AG08395 (cell line): ENCODE measurements at places on chromosomes 3 and 15.

- DNase-seq: no peak
Observed at GRCh38 chr15:42825599-42825998, 88.7 kb upstream of the CDAN1 start.

GRCh38 chr15:84016371-84016770 lies 219.2 kb upstream of the GOLGA6L4 start:
- DNase-seq: no peak

DNA sequence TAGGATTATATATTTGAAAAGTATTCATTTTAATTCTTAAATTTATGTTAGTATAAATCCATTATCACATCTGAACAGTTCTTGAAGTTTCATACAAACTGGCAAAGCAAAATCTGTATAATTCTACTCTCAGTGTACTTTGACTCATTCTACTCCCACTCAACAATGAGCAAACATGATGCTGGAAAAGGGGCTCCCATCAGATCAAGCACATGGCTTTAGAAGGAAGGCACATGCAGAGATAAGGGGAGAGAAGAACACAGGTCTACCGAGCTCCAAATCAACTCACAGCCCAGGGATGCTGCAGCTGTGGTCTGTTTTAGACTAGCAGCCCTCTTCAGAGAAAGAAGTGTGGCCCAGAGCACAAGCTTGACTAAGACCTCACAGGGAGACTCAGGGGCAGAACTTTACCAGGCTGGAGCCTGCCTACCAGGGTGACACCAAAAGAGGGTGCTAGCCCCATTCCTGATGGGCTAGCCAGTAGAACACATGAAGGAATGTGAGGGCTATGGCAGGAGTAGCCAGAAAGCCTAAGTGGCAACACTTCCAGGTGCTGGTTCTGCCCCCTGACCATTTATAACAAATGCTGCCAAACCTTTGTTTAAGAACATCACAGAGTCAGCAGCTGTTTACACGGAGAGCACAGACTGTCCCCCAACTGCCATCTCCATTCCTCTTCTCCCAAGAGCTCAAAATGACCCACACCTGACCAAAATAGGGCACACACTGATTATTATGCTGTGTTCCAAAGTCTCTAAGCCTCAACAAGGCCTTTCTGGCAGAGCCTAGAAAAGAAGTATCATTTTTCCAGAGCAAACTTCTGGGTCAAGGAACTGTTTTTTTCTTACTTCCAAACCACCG lies 19.5 kb downstream of the SEC22C start:
- no peak for DNase-seq

GRCh38 chr3:150015901-150016300 lies 45.2 kb upstream of the PFN2 start:
- no peak for DNase-seq

- DNase-seq: no peak
Observed at GRCh38 chr3:48427630-48427962, 2.3 kb downstream of the PLXNB1 start.

GRCh38 chr3:130661140-130661891 lies 85.3 kb downstream of the PIK3R4 start:
- DNase-seq: no peak

DNA sequence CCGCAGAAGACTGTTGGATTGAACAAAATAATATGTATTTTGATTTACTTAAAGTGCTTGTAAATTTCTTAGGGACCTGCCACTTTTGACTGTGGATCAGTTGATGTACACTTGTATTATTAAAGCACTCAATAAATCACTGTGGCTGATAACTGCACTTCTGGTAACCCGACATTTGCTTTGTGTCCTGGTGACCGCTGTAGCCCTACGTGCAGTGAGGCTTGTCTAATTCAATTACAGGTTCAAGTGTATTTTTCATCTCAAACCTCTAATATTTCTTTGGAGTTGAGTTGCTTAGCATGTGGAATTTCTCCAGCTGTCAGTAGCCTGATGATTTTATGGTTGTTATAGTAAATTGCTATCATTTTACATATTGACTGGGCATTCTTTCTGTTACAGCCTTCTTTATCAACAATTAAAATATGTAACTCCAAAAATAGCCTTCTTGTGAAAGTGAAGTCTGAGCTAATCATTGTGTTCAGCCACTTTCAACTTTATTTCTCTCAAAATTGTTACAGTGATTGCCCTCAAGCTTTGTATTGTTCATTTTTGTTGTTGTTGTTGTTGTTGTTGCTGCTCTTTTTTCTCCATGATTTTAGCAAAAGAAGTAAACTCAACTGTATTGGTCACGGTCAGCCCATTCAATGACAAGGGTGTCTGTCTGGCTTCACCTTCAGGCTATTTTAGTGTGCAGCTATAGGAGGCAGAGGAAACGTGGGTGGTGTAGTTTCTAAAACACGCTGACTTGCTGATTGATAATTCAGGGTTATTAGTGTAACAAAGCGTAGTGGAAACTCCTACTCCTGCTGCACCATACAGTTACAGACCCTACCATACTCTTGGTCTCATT lies 215.1 kb upstream of the UBE2E1 start:
- no peak for DNase-seq

GRCh38 chr15:34154725-34155204 lies 52.9 kb downstream of the PGBD4 start:
- DNase-seq: no peak

- no peak for DNase-seq
Observed at GRCh38 chr3:14121859-14122258, 2.8 kb downstream of the CHCHD4 start.

DNA sequence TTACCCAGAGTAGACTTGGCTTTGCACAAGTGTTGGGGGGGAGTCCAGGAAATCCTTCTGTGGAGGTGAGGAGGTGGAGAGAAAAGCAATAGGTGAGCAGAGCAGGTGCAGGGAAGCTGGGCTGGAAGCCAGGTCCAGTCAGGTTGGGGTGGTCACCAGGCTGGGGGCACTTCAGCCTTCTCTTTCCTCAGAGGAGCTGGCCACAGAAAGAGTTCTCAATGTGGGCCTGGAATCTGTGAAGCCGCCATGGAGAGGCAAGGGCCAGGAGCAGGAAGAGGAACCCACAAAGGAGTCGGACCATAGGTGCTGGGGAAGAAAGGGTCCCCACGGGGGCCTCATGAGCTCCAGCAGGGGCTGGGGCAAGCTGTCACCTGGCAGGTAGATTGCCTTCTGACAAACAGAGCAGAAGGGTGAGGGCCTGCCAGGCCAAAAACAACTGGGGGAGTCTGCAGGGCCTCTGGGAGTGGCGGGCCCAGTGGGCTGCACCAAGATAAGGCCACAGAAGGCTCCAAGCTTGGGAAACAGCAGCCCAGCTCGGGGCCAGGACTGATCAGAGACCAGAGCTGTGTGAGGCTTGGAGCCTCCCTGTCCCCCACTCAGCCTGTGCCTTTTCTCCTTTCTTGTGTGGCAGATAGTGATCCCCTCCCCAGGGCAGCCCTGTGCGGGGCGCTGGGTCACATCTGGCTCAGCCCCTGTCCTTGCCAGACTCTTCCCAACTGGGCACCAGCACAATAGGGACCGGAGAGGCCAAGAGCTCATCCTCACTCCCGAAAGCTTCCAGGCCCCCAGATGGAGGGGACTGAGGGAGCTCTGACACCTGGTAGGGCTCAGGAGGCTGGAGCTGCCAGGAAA lies 53.0 kb upstream of the FGD5 start:
- DNase-seq: no peak

GRCh38 chr3:52827441-52827840 lies 3.0 kb downstream of the ITIH4 start:
- peak; percentile 31 for DNase-seq

- DNase-seq: no peak
Observed at GRCh38 chr3:195129072-195129643, 141.8 kb downstream of the XXYLT1 start.

DNA sequence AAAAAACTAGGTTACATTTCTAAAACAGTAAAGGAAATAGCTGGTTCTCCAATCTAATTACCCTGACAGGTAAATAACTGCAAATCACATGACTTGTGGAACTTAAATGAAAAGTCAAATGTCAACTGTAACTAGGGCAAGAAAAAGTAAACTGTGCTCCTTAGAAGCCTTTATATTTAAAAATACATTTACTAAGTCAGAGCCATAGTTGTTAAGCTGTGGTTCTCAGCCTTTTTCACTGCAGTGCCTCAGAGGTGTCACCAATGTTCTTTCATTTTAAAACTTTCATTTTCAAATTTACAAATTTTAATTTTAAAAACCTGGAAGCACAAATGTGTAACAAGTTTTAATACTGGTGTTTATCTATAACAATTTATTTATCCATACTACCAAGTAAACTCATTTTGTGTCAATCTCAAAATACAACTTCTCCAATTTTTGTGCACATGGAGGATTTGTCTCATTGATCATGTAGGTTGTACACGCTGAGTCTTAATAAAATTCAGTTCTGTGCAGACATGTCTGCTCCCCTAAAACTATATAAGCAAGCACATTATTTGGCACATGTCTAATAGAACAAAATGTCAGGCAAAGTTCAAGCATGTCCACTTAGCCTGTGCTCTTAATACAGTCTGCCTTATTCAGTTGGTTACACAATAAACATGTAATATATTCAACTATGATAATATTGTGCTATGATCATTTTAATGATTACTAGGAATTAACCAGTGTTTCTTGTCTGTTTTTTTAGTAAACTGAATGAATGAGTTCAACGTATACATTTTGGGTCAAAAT lies 70.4 kb downstream of the DLG1 start:
- DNase-seq: no peak

GRCh38 chr3:44584646-44585501 lies at the start of gene ZNF660:
ZNF660 (plus strand) TSS chr3:44584964; CDS start chr3:44594194, 9,230 bp downstream.
- DNase-seq: peak; percentile 73

DNA sequence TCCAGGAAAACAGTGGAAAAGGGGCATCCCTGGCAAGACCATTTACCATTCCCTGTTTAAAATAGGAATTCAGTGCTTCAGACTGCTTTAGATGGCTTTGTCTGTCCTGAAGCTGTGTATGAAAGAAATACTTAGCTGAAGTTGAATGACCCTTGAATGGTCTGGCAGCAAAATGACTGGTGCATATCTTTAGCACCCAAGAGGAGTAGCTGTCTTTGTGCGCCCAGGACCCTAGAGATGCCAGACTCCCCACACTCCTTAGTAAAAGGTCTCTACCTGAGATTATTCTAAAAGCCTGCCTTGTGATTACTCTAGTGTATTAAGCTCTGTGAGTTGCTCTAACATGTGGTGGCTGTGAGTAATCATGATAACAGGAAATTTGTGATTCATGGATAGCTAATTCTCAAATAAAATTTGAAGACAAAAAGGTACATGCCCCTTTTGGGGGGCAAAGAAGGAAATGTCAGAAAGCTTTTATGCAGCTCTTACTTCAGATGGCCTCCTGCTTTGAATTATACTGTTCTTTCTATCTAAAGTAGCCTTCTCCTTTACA lies 3.2 kb downstream of the MAPKBP1 start:
- no peak for DNase-seq

DNA sequence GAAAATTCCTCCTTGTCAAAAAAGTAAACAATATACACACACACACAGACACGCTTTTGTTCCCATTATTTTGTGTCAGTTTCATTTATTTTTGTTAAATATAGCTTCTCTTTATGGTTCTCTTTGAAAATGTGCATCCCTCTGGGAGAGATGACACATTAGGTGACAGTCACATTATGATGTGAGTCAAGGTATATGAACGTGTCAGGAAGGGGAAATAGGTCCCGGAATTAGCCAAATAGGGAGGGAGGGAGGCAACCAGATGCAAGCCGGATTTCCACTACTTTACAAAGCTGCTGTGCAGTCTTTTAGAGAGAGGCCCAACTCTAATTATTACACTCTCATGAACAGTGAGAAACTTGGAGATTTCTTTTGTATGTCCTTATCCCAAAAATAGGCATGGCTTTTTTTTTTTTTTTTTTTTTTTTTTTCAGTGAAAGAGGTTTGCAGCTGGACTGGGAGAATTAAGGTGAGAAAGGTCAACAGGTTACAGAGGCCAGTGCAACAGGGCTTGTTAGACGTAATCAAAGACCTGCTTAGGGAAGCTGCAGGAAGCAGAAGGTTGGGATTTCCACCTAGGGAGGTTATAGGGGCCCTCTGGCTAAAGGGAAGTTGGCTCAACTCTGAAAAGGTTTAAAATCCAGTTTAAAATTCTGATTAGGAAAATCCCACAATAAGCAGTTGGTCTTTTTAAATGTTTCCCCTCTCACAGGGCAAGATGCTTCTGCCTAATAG lies 240.5 kb upstream of the UBE2E1 start:
- no peak for DNase-seq

DNA sequence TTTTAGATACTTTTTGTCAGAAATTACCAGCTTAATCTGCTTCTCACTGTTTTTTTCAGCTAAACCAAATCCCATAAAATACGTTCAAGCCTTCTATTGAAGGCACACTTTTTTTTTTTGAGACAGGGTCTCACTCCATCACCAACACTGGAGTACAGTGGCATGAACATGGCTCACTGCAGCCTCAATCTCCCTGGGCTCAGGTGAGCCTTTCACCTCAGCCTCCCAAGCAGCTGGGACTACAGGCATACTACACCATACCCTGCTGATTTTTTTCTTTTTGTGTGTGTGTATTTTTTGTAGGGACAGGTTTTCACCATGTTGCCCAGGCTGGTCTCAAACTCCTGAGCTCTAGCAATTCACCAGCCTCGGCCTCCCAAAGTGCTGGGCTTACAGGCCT lies 3.7 kb downstream of the RAF1 start:
- DNase-seq: no peak

DNA sequence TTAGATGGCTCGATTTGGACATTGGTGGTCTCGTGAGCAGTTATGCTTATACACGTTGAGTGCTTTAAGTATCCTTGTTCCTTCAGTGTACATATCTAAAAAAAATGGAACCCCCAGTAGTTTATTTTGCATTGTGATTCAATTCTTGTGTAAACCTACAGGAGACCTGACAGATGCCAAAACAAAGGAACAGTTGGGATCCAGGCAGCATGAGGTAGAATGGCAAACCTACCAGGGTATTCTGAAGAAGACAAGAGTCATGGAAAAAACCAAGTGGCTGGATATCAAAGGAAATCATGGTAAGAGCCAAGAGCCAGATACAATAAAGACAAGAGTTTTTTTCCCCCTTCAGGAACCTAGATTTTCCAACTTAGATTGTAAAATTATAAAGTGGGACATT lies 2.0 kb downstream of the TMEM62 start:
- DNase-seq: no peak

DNA sequence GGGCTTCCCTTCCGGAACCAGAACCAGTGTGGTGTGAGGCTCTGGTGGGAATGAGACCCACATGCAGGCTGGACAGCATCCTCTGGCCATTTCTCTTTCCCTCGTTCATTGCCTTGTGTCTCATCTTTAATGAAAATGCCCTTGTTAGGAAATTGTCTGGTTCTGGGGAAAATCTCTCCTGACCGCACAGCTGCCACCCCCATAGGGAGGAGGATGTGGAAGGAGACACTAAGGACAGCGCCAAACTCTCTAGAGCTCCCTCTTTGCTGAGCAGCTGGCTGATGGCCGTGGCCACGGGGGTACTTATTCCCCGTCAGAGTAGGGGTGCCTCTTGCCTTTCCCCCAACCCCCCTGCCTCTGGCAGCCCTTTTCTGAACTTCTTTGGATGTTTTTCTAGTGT lies 297.6 kb upstream of the C2CD4B start:
- DNase-seq: peak; percentile 72

DNA sequence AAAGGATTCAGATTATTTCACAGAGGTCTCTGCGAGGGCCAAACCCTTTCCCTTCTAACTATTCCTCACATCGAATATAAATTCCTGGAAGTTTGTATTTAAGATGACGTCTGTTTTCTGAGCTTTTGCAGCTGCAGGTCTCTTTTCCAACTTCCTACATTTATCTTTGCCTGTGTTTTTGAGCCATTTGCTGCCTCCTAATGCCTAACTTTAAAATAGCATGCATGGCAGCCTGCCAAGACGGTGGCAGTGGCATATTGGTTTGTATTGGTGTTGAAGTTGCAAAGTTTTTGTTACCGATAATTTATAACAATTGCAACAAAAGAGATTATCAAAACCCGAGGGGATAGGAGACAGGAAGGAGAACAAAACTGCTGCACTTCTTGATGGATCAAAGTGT lies 187.1 kb upstream of the DNAJC19 start:
- DNase-seq: no peak

- peak; percentile 78 for DNase-seq
Observed at GRCh38 chr3:106345353-106346027, 476.7 kb upstream of the CBLB start.
